Right atrium auricular region (tissue), 2 donors: ENCODE measurements at places on chromosomes 5 and 9. TPM values are rescaled to one million over a fixed set of nuclear protein-coding genes. Genes with fewer than 3 reads are reported as not detected.

Gene OR1B1
- not detected for total RNA-seq

Gene GLDC
- 0.39 TPM for total RNA-seq

Gene SET
- 125 TPM for total RNA-seq

Gene GPX8
- total RNA-seq = 15.7 TPM

Gene DDX4
- not detected for total RNA-seq

Gene TLE1
- total RNA-seq = 17.1 TPM

Gene CCDC69
- 202 TPM for total RNA-seq

Gene PALM2AKAP2
- 56.6 TPM for total RNA-seq

Gene SLC6A3
- not detected for total RNA-seq

Gene THBS4
- 91.5 TPM for total RNA-seq

Gene PTTG1
- total RNA-seq = 4.0 TPM

Gene NRARP
- total RNA-seq = 13.3 TPM

Gene DBH
- not detected for total RNA-seq

Gene TAF7
- 82.6 TPM for total RNA-seq

Gene CDH9
- not detected for total RNA-seq

Gene GBGT1
- total RNA-seq = 15.5 TPM
